ENCODE measurements at places on chromosomes 5 and 9. TPM values are rescaled to one million over a fixed set of nuclear protein-coding genes. Genes with fewer than 3 reads are reported as not detected.

Gene SHISAL2B
- total RNA-seq = not detected

Gene CCDC192
- total RNA-seq = not detected

Gene TMED9
- total RNA-seq = 238 TPM

Gene PCDHA1
- total RNA-seq = under 0.01 TPM

Gene ZBED3
- total RNA-seq = 0.44 TPM

Gene IFNA21
- total RNA-seq = not detected

Gene CETN3
- 19.9 TPM for total RNA-seq

Gene ABCA2
- 19.0 TPM for total RNA-seq

Gene ZNF608
- 1.8 TPM for total RNA-seq

Gene ETF1
- total RNA-seq = 177 TPM

Gene HRH2
- total RNA-seq = not detected

Gene ARL14EPL
- 0.89 TPM for total RNA-seq

Gene MYOT
- not detected for total RNA-seq

Gene WDR38
- not detected for total RNA-seq

Gene CDH9
- total RNA-seq = not detected

Gene TEK
- total RNA-seq = 3.6 TPM

Gene PPP2R2B
- 1.3 TPM for total RNA-seq

Gene RPS23
- 1,988 TPM for total RNA-seq

Gene PDE6A
- total RNA-seq = not detected

Gene ARID3C
- total RNA-seq = 0.22 TPM

Gene SLC4A9
- not detected for total RNA-seq

Gene PCDH1
- 1.4 TPM for total RNA-seq

Gene FYB1
- 0.12 TPM for total RNA-seq

Gene PCDHGB4
- total RNA-seq = 11.3 TPM

Gene LCN9
- total RNA-seq = not detected

Gene OTP
- not detected for total RNA-seq

Gene SPATA31A1
- not detected for total RNA-seq

Gene PCDHGA3
- 0.22 TPM for total RNA-seq

Gene UTP15
- 25.9 TPM for total RNA-seq

Gene CATSPER3
- 0.12 TPM for total RNA-seq

Gene RASGEF1C
- total RNA-seq = not detected

Gene ZBTB6
- 16.0 TPM for total RNA-seq

Gene PNPLA7
- total RNA-seq = 0.55 TPM

Gene CD180
- total RNA-seq = not detected

Gene KIF27
- total RNA-seq = 4.3 TPM

Gene DIAPH1
- total RNA-seq = 24.2 TPM

Gene PCDHAC2
- total RNA-seq = 1.9 TPM

Gene LHX3
- not detected for total RNA-seq

Gene PRR7
- 4.9 TPM for total RNA-seq

Gene LPAR1
- 103 TPM for total RNA-seq

Gene CCNI2
- not detected for total RNA-seq

Gene GFPT2
- 24.2 TPM for total RNA-seq

Gene FST
- total RNA-seq = 30.8 TPM

Gene SPINK4
- not detected for total RNA-seq

Gene TRAF2
- total RNA-seq = 16.3 TPM

Gene ENTREP1
- not detected for total RNA-seq

Gene SCGB3A2
- not detected for total RNA-seq

Gene SIT1
- not detected for total RNA-seq

Gene PFDN1
- 44.2 TPM for total RNA-seq

Gene PROB1
- 1.00 TPM for total RNA-seq

Gene HMCN2
- under 0.01 TPM for total RNA-seq

Gene MGAT1
- total RNA-seq = 81.0 TPM

Gene ANKH
- 16.1 TPM for total RNA-seq

Gene BARHL1
- total RNA-seq = not detected

Data from uterine smooth muscle cell (primary cell).